Osteocyte (in vitro differentiated cells): ENCODE measurements at places on chromosomes 6 and 20. TPM values are rescaled to one million over a fixed set of nuclear protein-coding genes. Genes with fewer than 3 reads are reported as not detected.

The TNXB gene
- total RNA-seq = 13.1 and 13.9 TPM in 2 replicates

GRCh38 chr6:85494547-85495536, 45.0 kb downstream of the NT5E start:
- DNase-seq = no peak

- DNase-seq = no peak
Observed at GRCh38 chr20:47648943-47649342, 136.3 kb downstream of the SULF2 start.

DNA sequence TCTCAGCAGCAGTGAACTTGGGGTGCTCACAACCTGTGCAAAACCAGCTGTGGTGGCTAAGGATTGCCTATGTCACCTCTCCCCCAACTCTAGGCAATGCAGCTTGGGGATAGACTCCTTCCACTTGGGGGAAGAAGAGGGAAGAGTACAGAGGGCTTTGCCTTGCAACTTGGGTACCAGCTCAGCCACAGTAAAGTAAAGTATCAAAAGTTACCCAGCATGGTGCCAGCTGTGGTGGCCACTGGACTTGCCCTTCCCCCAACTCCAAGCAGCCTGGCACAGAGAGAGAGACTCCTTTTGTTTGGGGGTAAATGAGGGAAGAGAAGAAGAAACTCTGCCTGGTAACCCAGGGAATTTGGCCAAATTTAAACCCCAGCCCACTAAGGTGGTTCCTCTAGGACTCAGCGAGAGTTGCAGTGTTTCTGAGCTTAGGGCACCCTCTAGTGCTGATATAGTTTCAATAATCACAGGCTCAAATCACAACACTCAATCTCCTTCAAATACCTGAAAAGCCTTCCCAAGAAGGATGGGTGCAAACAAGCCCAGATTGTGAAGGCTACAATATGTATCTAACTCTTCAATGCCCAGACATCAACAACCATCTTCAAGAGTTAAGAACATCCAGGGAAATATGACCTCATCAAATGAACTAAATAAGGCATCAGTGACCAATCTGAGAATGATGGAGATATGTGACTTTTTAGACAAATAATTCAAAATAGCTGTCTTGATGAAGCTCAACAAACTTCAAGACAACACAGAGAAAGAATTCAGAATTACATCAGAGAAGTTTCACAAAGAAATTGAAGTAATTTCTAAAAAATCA, 7.6 kb upstream of the DEFB129 start:
- DNase-seq = no peak

The SLC17A4 gene
- not detected in 2 replicates for total RNA-seq

GRCh38 chr6:35139924-35140638, 1.1 kb downstream of the TCP11 start:
- no peak for DNase-seq

DNA sequence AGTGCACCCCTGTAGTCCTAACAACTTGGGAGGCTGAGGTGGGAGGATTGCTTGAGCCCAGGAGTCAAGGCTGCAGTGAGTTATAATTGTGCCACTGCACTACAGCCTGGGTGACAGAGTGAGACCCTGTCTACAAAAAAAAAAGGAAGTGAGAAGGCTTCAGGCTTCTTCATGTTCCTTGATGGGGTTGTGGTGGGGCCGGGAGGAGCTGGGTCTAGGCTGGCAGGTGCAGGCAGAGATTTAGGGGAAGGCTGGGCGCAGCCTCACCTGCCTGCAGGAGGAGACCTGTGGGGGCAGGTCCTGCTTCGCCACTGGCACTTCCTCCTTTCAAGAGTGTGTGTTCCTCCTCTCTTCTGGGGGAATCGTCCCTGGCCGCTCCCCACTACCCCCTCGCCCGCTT, 63.9 kb downstream of the CHMP4B start:
- DNase-seq = no peak

The NHSL1 gene
- 19.0 and 21.2 TPM in 2 replicates for total RNA-seq

The FAM229B gene
- 27.5 and 29.2 TPM in 2 replicates for total RNA-seq

DNA sequence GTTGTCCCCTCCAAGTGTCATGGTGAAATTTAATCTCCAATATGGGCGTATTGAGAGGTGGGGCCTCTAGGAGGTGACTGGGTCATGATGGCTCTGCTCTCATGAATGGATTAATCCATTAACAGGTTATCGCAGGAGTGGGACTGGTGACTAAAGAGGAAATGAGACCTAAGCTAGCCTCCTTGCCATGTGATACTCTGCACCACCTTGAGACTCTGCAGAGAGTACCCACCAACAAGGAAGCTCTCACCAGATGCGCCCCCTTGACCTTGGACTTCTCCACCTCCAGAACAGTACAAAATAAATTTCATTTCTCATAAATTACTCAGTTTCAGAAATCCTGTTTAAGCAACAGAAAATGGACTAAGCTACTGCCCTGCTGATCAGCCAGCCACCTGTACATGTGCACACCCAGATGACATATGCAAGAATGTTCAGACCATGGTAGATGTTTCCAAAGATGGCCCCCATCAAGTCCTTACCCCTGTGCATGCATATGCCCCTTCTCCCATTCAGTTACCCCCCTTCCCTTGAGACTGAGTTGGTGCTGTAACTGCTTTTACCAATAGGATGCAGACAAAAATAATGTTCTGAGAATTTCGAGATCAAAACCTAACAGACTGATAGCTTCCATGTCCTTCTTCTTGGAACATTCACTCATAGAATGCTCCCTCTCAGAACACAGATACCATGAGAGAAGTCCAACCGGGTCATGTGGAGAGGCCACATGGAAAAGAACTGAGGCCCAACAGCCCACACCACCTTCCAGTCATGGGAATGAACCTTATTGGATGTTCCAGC, 28.4 kb downstream of the MAP3K5 start:
- DNase-seq = no peak

- DNase-seq = no peak
Observed at GRCh38 chr20:3842348-3842930, 4.2 kb upstream of the MAVS start.

GRCh38 chr6:154414021-154414813, 57.6 kb upstream of the IPCEF1 start:
- no peak for DNase-seq

GRCh38 chr20:39713076-39713840, 751.1 kb downstream of the DHX35 start:
- no peak for DNase-seq

- peak; percentile 38 for DNase-seq
Observed at GRCh38 chr6:166910601-166911000, 45.7 kb downstream of the RNASET2 start.

DNA sequence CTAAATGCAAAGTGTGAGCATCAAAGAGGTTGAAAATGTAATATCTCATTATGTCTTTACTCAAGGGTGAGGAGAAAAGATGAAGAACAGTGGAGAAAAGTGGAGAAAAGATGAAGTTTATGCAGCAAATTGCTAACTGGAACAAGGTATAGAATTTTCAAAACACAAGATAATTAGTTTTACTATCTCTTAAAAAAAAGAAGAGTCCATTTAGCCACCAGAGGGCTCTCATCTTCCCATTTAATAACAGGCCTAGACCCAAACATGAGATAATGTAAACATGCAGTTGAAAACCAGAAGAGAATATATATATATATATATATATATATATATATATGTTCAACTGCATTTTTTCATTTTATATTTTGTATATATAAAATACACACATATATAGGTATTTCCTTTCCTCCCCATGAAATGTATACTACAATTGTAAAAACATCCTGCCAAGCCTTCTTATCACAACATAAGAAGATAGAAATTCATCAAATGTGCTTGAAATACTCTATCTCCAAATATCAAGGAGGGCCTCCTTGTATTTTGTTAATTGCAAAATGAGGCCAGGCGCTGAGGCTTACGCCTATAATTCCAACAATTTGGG, 78.4 kb downstream of the ADTRP start:
- no peak for DNase-seq

The RSPO3 gene
- total RNA-seq = 4.0 and 4.5 TPM in 2 replicates

DNA sequence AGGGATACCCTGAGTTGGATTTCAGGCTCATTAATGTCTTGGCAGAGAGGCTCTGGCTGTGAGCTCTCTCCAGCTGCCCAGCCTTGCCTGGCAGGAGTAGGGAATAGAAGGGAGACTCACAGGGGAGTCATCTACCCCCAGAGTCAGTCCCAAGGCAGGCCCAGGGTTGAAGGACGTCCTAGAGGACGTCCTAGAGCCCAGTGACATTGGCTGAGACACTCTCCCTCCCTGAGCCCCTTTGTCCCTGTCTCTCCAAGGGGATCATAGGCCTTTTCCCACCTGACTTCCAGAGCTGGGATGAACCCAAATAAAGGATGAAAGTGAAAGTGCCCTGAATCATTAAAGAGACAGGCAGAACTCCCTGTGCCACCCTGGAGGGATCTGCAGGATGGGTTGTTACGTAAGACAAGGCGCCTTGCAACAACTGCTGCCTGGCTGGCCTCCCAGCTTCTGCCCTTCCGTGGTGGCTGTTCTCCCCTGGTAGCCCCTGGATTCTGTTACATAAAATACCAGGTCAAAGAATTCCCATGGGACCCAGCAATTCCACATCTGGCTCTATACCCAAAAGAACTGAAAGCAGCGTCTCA, 53.6 kb upstream of the SIRPA start:
- DNase-seq = no peak

DNA sequence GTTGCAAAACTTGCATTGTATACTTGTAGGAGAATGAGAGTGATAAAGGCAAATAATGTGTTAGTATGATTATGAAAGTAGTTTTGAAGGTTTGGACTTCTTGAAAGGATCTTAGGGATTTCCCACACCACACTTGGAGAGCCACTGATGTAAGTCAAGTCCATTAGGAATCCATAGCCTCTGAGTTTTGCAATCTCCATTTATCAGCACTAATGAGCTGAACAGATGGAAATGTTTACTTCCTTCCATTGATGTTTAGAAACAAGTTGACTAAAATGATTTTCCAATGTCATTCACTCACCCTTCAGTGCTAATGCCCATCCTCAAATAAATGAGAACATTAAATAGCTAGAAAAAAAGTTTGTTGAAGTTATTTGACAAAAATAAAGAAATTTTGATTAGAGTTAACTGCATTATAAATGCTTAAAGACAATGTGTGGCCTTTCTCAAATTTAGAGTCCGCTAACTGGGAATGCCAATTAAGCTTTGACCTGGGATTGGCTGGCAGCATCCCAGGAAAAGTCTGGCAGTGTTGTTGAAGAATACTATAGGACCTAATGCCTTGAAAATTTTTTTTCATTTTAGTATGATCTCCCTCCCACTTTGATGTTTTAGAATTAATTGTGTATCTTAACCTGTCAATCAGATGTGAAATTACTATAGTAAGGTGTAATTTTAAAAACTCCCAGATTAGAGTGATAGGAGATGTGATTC, 68.0 kb downstream of the SLC35F1 start:
- DNase-seq = no peak

DNA sequence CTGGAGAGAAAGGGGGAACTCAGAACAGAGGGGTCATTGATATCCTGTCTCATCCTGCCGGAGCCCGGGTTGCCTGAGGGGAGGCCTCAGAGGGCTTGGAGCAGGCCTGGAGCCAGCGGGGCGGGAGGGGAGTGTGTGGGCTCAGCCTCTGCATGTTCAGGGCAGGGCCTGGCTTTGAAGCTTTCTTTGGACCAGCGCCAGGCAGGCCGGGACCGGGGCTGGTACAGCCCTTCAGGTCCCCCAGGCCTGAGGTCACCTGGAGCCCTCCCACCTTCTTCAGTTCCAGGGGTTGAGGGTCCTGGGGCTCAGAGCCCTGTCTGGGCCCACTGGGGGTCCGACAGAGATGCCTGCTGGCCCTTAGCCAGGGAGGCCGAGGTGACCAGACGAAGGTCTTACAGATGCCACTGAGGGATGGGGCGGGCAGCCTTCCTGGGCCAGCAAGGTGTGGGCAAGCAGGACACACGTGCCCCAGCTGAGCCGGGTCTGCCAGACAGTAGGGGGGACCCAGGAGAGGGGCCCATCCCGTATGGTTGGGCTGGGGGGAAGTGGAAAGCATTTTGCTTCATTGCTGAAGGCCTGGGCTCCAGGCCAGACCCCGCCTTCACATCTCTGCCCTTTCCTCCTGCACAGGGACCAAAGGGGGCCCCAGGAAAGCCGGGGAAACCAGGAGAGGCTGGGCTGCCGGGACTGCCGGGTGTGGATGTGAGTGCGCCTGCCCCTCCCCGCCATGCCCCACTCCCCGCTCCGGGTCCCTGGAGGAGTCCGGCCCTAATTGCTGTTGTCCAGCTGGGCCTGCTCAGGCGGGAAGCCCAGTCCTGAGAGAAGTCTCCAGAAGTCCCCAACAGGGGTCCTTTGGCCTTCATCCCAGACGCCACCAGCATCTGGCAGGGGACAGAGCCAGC, 2.0 kb downstream of the COL9A3 start:
- DNase-seq = no peak

The TPD52L1 gene
- 7.2 and 9.9 TPM in 2 replicates for total RNA-seq

DNA sequence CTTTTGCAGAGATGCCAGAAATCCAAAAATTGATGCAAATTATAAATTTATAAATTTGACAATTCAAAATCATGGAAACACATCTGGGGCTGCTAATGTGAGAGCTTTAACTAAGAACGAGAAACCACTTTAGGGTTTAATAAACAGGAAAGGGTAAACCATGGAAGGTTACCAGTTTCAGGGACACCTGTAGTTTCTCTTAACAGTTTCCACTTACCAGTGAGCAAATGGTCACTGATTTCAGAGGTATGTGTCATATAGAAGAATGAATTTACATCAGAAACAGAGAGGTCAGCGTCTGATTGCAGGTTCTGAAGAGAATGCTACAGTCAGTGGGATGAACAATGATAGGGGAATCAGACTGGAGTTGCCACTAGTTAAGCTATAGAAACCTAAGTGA, 24.8 kb upstream of the PCSK2 start:
- no peak for DNase-seq

The OPRM1 gene
- not detected in 2 replicates for total RNA-seq

DNA sequence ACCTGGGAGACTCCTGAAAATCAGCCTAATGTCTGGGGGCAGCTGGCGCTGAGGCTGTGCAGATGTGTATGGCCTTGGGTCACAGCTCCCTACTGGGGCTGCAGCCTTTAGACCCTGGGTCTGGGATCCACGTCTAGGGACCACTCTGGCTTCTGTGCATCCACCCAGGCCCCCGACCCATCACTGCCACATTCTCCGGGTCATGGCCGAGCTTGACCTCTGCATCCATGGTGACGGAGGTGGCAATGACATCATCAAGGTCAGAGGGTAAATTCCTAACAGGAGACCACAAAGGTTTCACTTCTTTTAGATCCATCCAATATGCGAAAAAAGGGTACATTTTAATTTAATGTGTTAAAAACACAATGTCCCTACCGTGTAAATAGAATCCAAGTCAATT, 14.5 kb upstream of the PCMTD2 start:
- no peak for DNase-seq

- DNase-seq = no peak
Observed at GRCh38 chr6:4189249-4189648, 53.9 kb upstream of the ECI2 start.

The TSBP1 gene
- not detected in 2 replicates for total RNA-seq

DNA sequence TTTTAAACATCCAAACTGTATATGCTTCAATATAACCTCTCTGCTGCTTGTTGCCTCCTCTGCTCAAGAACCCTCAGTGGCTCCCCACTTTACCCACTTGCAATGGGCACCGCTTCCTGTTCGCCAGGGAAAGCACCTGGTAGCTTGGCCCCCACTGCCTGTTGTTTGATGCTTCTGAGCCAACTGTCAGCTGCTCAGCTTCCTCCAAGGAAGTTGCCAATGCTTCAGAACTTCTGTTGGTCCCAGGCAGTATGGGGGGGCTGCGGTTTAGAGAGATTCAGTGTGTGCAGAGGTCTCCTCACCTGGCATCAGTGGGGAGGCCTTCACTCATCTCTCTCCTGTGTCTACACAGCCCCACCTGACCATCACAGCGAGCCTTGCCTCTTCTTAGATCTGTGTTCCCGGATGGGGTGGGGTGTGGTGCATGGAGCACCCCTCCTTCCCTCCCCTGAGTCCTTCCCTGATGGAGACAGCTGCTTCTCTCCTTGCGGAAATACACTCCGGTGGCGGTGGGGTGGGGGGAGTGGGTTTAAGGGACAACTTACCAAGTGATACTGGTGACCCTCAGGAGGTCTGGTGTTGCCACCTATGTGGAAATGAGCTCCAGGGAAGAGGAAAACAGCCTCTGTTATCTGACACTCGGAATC, 308.1 kb downstream of the CDH26 start:
- DNase-seq = no peak
